PC-3 (cell line): ENCODE measurements at places on chromosomes 6 and 20. TPM values are rescaled to one million over a fixed set of nuclear protein-coding genes. Genes with fewer than 3 reads are reported as not detected.

DNA sequence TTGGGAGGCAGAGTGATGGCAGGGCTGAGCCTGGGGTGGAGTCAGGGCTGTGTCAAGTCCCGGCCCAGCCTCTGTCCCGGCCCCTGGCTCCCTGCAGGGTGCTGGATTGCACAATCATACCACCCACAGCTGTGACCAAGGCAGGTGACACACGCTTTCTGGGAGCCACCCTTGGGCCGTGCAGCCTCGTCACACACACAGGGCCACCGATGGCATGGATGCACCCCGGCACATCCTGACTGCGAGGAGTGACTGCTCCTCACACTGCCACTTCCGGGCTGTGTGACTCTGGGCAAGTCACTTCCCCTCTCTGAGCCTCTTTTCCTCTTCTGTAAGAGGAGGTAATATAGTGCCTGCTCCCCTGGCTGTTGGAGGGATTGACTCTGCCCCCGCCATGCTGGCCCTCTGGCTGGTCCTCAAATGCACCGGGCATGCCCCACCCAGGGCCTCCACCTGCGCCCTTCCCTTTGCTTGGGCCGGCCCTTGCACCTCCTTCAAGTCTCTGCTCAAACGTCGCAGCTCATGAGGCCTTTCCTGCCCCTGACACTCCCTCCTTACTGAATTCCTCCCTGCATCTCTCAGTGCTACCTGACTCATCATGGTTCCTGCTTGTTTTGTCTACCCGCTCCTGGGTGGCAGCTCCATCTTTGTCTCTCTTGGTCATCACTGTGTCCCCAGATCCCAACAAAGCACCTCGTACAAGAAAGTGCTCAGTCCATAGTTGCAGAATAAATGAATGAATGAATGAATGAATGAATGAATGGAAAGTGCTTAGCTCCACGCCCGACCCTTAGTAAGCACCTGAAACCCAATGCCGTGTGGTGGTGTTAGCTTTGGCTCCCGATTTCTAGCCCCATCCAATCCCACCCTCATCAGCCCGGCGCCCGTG, 93.5 kb downstream of the CEBPB start:
- no peak overlapping the region for H3K4me3 ChIP-seq
- no peaks in the 10 kb centered on the region for H3K27me3 ChIP-seq
- H3K36me3 ChIP-seq, result no peaks in the 10 kb centered on the region
- peaks cover 23% of the 10 kb centered on the region for H3K4me1 ChIP-seq
- peak overlapping the region; percentile 13; the same call in 1 of the 2 replicates for H3K27ac ChIP-seq
- DNase-seq, result peak; percentile 76

DNA sequence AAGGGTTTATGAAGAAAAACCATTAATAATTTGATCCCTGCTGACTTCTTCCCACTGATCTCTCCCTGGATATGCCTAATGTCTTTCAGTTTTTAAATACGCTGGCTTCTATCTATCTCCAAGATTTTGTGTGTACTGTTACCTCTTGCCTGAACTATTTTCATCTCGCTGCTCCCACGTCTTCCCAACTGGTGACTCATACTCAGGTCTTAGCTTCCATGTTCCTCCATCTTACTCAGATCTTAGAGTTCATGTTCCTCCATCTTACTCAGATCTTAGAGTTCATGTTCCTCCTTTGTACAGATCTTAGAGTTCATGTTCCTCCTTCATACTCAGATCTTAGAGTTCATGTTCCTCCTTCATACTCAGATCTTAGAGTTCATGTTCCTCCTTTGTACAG, 21.6 kb downstream of the GPR6 start:
- H3K36me3 ChIP-seq, result no peaks in the 10 kb centered on the region
- no peak for DNase-seq
- no peaks in the 10 kb centered on the region for H3K4me1 ChIP-seq
- H3K4me3 ChIP-seq, result no peak overlapping the region
- no peak overlapping the region for H3K27ac ChIP-seq

GRCh38 chr20:40449144-40449690, 239.8 kb downstream of the MAFB start:
- DNase-seq, result no peak
- H3K36me3 ChIP-seq, result no peaks in the 10 kb centered on the region
- H3K4me3 ChIP-seq, result no peak overlapping the region
- H3K4me1 ChIP-seq, result no peaks in the 10 kb centered on the region
- no peak overlapping the region for H3K27ac ChIP-seq
- no peaks in the 10 kb centered on the region for H3K27me3 ChIP-seq

GRCh38 chr6:2968600-2969135, 2.7 kb downstream of the SERPINB6 start:
- no peaks in the 10 kb centered on the region for H3K27me3 ChIP-seq
- H3K36me3 ChIP-seq, result 0 out of 2 replicates have a peak, but pooled peaks cover 2% of the 10 kb centered on the region
- peaks cover 26% of the 10 kb centered on the region for H3K4me1 ChIP-seq
- no peak overlapping the region for H3K4me3 ChIP-seq
- no peak overlapping the region for H3K27ac ChIP-seq
- DNase-seq, result no peak

The SALL4 gene
- 1.7 and 3.1 TPM in 2 replicates for total RNA-seq

- no peak overlapping the region for H3K27ac ChIP-seq
- H3K4me1 ChIP-seq, result peaks cover 8% of the 10 kb centered on the region; the same call in 1 of the 2 replicates
- no peak for DNase-seq
Observed at GRCh38 chr6:135664527-135664926, 167.0 kb upstream of the AHI1 start.

- no peaks in the 10 kb centered on the region for H3K27me3 ChIP-seq
- no peak for DNase-seq
- H3K4me1 ChIP-seq, result no peaks in the 10 kb centered on the region
- no peak overlapping the region for H3K4me3 ChIP-seq
- no peak overlapping the region for H3K27ac ChIP-seq
Observed at GRCh38 chr20:9321007-9321406, 193.4 kb upstream of the LAMP5 start.

The RBPJL gene
- total RNA-seq, result not detected in 2 replicates

DNA sequence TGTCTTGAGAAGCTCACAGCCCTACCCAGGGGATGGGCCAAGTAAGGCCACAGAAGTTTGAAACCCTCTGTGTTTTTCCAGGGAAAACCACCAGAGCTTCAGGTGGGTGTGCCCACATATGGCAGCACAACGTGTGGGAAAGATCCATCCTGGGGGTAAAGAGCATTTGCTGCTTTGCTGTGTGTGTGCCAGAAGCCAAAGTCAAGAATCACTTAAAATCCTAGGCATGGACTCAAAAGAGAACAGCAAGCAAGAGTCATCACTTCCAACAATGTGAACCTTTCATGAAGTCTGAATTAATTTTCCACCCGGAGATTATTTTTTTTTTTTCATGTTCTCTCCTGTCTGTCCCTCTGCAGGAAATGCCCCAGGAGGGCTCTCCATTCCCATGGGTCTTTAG, 308.2 kb upstream of the SGK1 start:
- no peak overlapping the region for H3K4me3 ChIP-seq
- no peaks in the 10 kb centered on the region for H3K27me3 ChIP-seq
- peaks cover 11% of the 10 kb centered on the region for H3K4me1 ChIP-seq
- DNase-seq, result no peak
- no peaks in the 10 kb centered on the region for H3K36me3 ChIP-seq
- H3K27ac ChIP-seq, result no peak overlapping the region

The STMND1 gene
- not detected in 2 replicates for total RNA-seq

- DNase-seq, result no peak
- H3K27ac ChIP-seq, result no peak overlapping the region
- H3K4me1 ChIP-seq, result no peaks in the 10 kb centered on the region
Observed at GRCh38 chr6:25156123-25156522, 123.1 kb upstream of the CARMIL1 start.

The SLC13A3 gene
- not detected in 2 replicates for total RNA-seq

The PXT1 gene
- total RNA-seq, result not detected in 2 replicates

DNA sequence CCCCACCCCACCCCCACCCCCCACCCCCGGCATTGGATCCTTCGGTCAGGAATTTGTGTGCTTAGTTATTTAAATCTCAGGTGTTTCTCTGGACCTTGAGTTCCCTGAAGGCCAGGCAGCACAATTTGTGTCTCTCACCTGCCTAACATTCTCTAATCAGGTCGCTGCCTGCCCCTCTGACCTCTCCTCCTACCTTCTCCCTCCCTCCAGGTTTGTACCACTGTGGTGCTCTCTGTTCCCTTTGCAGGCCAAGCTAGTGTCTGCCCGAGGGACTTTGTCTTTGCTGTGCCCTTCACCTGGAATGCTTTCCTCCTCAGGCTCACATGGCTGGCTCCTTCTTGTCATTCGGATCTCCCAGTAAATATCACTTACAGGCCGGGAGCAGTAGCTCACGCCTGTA, 131.4 kb upstream of the SLC2A12 start:
- no peaks in the 10 kb centered on the region for H3K4me1 ChIP-seq
- H3K27me3 ChIP-seq, result no peaks in the 10 kb centered on the region
- DNase-seq, result no peak

- peak; percentile 91 for DNase-seq
- H3K27ac ChIP-seq, result peak overlapping the region; percentile 75
- no peaks in the 10 kb centered on the region for H3K27me3 ChIP-seq
- H3K4me1 ChIP-seq, result peaks cover 44% of the 10 kb centered on the region
Observed at GRCh38 chr6:56959938-56960337, 5.0 kb downstream of the BEND6 start.

- no peak for DNase-seq
- H3K27ac ChIP-seq, result no peak overlapping the region
- H3K4me3 ChIP-seq, result no peak overlapping the region
- H3K27me3 ChIP-seq, result peaks cover 37% of the 10 kb centered on the region
Observed at GRCh38 chr6:8947900-8948299, 512.6 kb upstream of the SLC35B3 start.

The WFDC2 gene
- total RNA-seq, result not detected in 2 replicates

DNA sequence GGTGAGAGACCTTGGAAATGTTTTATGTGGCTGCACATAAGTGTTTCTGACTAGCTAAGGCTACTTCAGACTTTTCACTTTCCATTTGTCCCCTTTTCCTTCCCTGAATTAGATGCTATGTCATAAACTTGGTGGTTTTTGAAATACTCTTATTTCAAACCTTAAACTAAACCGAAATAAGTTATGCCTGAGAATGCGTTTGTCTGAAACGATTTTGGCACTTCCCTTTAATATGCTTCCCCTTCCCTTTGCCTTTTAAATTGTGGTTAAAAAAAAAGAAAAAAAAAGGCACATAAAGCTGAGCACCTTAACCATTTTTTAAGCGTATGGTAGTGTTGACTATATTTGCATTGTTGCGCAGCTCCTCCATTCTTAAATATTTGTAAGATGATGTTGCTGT, 14.3 kb downstream of the ZNF451 start:
- H3K27me3 ChIP-seq, result no peaks in the 10 kb centered on the region
- DNase-seq, result no peak
- no peak overlapping the region for H3K27ac ChIP-seq
- H3K36me3 ChIP-seq, result peaks cover 49% of the 10 kb centered on the region
- no peaks in the 10 kb centered on the region for H3K4me1 ChIP-seq
